ENCODE measurements at places on chromosomes 5 and 9.

- no peak for ATAC-seq
Observed at GRCh38 chr9:88954066-88954465, 37.2 kb upstream of the S1PR3 start.

DNA sequence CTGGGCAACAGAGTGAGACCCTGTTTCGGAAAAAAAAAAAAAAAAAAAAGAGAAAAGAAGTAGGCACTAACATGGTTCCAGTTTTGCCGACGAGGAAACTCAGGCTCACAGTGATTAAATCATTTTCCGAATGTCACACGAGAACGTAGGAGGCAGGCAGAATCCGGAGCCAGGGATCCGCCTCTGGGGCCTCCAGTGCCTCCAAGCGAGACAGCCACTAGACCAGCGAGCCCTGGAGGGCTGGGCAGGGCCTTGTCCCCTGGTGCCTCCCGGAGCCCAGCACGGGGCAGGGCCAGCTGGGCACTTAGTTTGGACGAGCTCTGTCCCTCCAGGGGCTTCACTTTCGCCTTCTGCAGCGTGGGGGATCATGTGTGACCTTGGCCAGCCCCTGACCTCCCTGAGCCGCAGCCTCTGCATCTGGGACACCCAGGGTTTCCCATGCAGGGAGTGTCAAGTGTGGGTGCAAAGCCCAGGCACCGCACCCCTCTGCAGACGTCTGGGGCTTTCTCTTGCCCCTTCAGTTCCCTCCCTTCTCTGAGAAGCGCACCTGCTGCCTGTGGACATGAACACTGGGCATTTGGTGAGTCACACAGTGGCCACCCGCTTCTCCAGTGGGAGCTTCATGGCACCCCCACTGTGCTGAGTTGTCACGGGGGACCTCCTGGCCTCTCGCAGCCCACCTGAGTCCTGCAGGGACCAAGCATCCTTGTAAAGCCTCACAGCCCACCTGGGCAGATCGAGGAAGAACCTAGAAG, 80.3 kb downstream of the RXRA start:
- ATAC-seq: peak; percentile 3

DNA sequence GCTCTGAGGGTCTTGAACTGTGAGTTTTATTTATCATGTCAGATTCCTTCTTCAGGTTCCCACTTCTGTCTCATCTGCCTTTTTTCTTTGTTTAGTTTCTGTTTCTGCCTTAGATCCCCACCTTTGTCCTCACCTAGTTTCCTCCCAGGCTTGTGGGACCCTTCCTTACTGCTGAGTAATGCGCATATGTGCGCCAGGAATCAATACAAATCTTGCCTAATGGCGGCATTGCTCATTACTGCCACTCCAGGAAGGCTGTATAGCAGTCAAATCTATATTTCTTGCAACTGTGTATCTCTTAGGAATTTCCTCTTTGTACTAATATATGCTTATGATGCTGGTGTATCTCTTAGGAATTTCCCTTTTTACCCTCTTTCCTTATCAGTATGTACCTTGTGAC, 465.4 kb downstream of the DMRT2 start:
- ATAC-seq: no peak

DNA sequence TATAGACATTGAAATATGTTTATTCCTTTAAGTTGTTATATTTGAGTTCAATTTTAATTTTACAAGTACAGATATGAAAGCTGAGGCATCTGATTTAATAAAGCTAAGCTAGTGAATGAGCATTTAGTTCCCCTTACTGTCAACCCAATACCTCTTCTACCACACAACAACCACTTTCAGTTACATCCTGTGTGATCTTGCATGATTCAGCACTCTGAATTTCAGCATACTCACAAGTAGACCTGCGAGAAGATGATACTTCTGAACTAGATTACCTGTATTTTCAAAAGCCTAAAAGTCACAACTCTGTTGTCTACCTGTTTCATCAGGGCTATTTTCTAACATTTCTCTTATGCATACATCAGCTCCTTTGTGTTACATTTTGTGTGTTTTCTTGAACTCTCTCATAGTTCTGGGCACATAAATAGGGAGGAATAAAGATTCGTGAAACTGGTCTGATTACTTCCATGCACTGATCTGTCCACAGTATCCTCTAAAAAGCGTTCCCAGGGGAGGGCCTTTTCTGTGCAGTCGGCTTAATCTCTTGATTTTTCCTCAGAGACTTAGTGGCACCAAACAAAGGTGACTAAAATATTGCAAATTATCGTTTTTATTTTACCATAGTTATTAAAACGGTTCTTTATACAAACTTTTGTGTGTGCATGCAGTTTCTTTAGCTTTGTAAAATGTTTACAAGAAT, 2025.5 kb upstream of the NUDT12 start:
- ATAC-seq: no peak

DNA sequence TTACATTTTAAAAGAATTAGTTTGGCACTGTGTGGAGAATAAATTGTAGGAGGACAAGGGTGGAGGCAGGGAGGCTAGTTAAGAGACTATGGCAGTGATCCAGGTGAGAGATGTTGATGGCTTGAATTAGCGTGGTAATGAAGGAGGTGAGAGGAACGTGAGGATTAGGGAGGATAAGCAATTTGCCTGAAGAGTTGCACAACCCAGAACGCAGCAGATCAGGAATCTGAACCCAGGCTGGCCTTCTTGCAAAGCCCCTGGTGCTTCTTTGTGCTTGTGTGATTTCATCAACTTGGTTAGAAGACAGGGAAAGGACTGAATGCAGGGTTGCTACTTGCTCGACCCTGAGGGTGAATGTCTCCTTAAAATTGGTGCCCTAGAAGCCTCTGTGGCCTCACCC, 6.9 kb upstream of the SCAMP1 start:
- no peak for ATAC-seq
